ENCODE measurements at places on chromosomes 3 and 15.

GRCh38 chr3:32137870-32138269 lies 31.4 kb downstream of the GPD1L start:
- DNase-seq = no peak

DNA sequence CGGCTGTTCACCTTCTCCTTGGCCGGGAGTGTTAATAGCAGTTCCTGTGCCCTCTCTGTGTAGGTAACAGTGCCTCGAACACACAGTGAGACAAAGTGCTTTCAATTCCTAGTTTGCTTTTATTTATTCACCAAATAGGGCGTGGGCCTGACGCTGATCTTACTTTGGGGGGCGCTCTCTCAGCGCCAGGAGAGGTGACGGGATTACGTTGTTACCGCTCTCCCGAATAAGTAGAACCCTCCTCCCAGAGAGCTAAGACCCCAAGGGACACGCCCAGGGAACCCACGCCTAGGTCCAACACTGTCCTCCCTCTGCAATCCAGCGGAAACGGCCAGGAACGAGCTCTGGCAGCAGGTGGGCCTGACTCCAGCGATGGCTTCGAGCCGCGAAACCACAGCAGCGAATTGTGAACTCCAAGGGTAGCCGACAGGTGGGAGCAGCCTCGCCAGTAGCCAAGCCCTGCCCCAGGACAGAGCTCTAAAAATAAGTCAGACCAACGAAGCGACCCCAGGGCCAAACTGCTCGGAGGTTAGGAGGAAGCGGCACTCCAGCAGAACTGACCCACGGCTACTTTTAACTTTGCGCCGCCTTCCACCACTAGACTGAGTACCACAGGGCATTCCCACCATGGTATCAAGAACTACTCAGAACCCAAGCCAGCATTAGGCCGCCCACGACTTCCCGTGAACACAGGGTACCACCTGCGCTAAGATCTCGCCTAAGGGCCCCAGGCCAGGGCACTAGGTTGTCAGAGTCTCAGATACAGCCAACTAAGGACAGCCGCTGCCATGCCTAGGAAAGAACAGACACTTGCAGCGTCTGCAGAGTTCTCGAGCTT lies 1.6 kb upstream of the SIN3A start:
- DNase-seq = peak; percentile 43

DNA sequence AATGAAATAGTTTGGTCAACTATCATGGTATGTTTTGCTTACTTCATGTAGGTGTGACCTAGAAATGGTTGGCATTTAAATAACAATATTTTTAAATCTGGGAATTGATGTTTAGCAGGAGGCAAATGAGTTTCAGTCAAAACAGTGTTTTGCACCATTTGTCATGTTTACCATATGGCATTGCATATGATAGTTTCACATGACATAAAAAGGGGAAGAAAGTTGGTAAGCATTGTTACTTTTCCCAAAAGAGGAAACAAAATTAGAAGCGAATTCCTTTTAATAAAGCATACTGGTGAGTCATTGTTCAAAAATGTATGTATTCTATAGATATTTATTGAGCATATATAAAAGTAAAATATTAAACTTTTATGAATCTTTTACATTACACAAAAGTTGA lies 2.3 kb downstream of the RNF13 start:
- DNase-seq = no peak

DNA sequence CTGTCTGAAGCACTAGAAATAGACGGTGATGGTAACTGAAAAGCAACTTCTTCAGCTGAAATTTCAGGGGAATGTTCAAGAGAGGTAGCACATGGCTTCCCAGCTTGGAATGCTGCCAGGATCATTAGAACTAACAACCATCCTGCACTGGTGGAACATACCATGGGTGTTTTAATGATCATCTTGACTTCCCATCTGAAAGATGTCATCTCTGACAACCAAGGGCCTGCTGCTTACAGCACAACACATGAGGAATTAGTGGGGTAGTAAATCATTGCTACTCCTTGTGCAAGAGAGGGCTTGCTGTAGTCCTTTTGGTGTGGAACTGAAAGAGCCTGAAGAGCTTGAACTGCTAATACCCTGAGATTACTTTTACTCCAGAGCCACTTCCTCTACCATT lies 853.7 kb downstream of the MCTP2 start:
- DNase-seq = no peak

DNA sequence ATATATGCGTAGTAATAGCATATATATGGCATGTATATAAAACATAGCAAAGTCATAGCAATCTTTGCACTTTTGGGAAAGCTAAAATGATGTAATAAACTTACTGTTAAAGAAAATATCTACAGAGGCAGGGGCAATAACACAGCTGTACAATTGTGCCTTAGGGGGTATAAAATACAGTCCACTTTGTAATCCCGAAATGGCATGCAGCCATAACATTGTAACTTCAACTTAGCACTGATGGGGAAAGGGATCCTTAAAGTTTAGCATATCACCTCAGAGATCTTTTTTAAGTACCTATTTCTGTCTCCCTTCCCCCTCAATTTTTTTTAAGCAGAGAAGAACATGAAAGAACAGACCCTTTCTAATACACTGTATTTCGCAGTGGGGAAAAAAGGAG lies 40.8 kb downstream of the PLD1 start:
- no peak for DNase-seq

DNA sequence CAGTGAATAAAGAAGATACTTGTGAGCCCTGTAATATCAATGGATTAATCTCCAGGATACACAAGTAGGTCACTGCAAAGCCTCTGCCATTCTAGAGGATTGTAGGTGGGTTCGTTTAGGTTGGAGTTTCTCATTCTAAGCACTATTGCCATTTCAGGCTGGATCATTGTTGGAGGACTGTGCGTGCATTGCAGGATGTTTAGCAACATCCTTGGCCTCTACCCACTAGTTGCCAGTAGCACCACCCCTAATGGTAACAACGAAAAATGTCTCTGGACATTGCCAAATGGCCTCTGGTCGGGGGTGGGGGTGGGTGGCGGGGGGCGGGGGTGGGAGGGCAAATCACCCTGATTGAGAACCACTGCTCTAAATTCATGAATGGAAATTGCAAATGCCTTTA lies 4.9 kb upstream of the IFT57 start:
- DNase-seq = no peak

DNA sequence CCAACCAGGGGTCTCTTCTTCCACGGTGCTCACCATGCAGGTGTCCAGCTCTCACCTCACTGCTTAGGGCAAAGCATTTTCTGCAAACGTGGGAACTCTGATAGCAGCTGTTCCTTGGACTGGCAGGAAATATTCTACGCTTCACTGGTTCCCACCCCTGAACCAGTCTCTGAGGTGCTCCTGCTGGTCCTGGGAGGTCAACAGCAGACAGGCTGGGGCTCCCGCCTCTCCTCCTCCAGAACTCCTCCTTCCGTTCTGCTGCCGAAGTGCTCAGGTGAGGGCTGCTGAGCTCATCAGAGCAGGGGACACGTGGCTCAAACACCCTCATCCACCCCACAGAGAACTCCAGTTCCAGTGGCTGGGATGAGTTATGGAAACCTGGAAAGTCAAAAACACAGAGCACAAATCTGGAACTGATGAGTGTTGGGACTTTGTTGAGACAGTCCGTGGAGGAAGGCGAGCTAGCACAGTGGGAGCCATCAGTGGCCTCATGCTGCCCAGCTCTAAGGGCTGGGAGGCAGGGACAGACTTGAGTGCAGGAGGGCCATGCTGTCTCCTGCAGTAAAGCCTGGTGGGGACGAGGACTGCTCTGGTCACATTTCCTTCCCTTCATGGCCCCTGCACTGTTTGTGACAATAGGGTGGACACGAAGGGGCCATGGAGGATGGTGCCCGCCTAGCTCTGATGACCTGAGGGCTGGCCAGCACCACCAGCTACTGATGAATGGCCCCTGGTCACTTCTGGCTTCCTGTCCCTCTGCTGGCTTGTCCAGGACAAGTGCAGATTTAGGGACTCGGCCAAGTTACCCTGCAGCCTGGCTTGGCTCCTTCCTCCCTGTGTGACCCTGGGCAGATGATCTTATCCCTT lies 137.8 kb downstream of the KLF13 start:
- no peak for DNase-seq

- DNase-seq = no peak
Observed at GRCh38 chr15:38189671-38190295, 62.9 kb upstream of the SPRED1 start.

GRCh38 chr3:171640520-171641412 lies 169.5 kb downstream of the PLD1 start:
- no peak for DNase-seq

GRCh38 chr15:35728219-35728940 lies 182.4 kb upstream of the DPH6 start:
- DNase-seq = peak; percentile 76

GRCh38 chr3:48434591-48435222 lies 4.8 kb upstream of the PLXNB1 start:
- DNase-seq = no peak

DNA sequence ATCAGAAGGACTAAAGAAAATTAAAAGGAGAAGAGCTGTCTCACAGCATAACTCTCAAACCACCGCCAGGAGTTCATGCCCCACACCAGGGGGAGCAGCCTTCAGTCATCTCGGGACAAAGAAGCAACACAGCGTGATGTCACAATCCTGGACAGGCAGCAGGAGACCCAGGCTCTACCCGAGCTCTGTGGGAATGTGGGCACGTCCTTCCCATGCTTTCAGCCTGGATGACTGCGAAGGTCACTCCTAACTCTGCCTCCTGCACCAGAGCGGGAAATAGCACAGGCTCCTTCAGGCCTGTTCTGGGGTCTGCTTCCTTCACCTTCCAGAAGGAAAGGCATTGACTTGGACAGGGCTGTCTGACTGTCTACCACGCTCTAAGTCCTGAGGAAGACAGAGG lies 31.3 kb downstream of the NOX5 start:
- no peak for DNase-seq

GRCh38 chr15:101723171-101723873 lies 951 bp downstream of the TARS3 start:
- DNase-seq = no peak

DNA sequence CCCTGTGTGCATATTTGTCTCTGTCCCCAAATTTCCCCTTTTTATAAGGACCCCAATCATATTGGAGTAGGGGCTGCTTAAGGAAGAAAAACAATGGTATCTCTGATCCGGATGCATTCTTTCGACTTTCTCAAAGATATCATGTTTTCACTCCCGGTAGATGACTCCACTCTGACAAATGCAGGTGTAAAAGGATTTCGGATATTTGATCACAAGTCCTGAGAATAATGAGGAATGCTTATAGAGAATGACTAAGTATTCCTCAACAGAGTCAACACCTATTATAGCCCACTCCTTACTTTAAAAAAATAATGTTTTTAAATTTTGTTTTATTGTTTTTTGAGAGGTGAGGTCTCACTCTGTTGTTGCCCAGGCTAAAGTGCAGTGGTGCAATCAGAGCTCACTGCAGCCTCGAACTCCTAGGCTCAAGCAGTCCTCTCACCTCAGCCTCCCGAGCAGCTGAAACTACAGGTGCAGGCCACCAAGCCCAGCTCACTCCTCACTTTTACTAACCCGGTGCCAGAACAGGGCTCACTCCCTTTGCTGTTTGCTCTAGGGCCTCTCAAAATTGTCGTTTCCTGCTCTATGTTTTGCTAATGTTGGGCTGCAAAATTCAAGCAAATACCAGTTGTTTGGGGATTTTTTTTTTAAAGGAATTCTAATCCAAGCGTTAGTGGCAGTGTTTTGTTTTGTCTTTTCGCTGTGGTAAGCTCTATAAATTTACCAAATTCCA lies 24.6 kb downstream of the COL8A1 start:
- DNase-seq = no peak

GRCh38 chr3:177459401-177459800 lies 262.1 kb upstream of the TBL1XR1 start:
- DNase-seq = no peak

GRCh38 chr15:68470049-68470742 lies 38.2 kb upstream of the ITGA11 start:
- DNase-seq = no peak

DNA sequence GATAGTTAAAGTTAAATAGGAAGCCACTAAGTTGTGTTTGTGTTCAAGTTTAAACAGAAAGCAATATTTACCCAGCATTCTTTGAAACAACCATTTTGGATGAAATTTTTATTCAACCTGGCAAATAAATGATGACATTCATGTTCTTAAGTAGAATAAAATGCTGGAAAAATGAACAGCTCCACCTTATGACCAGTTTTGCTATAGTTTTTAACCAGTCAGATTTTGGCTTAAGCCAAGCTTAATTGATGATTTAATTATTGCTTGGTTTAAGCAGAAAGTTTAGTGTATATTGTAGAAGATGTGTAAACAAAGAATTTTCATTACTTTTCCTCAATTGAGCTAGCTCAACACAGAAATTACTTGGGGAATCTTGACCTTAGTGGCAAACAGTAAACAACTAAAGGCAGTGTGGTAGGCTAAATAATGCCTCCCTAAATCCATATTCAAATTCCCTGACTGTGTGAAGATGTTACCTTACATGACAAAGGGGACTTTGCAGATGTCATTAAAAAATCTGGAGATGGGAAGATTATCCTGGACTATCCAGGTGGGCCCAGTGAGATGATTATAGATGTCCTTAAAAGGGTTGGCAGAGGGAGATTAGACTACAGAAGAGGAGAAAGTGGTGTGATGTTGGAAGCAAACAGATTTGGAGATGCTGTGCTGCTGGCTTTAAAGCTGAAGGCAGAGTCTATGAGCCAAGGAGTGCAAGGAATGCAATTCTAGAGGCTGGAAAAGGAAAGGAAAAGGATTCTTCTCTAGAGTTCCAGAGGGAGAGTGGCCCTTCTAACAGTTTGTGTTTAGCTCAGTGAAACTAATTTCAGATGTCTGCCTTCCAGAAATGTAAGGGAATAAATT lies 448.6 kb upstream of the GOLIM4 start:
- DNase-seq = no peak

DNA sequence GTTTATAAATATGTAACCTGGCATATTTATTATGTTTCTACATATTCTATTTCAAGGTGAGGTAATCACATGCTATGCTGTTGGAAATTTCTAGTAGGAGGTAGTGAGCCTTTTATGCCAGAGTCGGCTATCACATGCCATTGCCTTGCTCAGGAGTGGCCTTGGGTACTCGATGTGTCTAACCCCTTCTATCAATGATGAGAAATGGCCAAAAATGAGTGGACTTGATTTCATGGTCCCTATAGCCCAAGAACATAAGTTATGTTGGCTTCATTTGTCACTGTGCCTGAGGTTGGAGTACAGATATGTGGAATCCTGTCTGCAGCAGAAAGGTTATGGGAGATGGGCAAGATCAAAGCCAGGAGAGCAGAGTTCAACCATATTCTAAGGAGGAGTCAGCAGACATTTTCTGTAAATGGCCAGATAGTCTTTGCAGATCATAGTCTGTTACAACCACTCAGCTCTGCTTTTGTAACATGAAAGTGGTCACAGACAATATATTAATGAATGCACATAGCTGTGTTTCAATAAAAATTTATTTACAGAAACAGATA lies 554.4 kb downstream of the PDCD6IP start:
- DNase-seq = no peak

- DNase-seq = no peak
Observed at GRCh38 chr3:88542916-88543315, 393.2 kb downstream of the C3orf38 start.

DNA sequence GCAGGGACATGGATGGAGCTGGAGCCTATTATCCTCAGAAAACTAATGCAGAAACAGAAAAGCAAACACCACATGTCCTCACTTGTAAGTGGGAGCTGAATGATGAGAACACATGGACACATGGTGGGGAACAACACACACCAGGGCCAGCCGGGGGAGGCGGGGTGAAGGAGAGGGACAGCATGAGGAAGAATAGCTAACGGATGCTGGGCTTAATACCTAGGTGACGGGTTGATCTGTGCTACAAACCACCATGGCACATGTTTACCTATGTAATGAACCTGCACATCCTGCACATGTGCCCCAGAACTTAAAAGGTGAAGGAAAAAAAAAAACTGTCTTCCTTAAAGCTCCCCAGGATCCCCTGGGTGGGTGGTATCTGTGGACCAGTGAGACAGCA lies 87.1 kb downstream of the ADAMTS17 start:
- no peak for DNase-seq
